Right lobe of liver (tissue), 6 donors: ENCODE measurements at places on chromosomes 16 and 17. TPM values are rescaled to one million over a fixed set of nuclear protein-coding genes. Genes with fewer than 3 reads are reported as not detected.

- H3K4me1 ChIP-seq: no peaks in the 10 kb centered on the region
- DNase-seq: no peak
- no peaks in the 10 kb centered on the region for H3K36me3 ChIP-seq
- no peak overlapping the region for H3K27ac ChIP-seq
Observed at GRCh38 chr17:17988427-17988945, 15.8 kb downstream of the DRC3 start.

DNA sequence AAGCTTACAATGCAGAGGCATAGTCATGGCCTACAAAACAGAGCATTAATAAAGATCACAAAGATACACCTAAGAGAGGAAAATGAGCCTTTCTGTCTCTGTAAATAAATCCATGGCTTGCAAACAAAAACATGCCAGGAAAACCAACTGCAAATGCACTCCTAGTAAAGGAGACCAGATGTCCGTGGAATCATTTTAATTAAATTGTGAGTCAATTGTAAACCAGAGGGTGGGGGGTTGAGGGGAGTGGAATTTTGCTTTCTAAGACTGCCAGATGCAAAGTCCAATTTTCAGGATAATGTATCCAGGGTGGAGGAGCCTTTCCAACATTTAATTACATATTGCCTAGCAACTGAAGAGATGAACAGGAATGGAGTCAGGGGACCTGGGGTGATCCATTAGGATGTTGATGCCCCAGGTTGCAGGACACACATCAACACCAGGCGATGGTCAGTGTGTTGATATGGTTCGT is 390.3 kb upstream of the CCL2 start:
- no peak for DNase-seq
- no peak overlapping the region for H3K4me3 ChIP-seq
- H3K36me3 ChIP-seq: no peaks in the 10 kb centered on the region
- no peaks in the 10 kb centered on the region for H3K4me1 ChIP-seq
- no peak overlapping the region for H3K27ac ChIP-seq
- H3K27me3 ChIP-seq: no peaks in the 10 kb centered on the region

GRCh38 chr17:1035546-1036170 is 38.7 kb downstream of the TIMM22 start:
- H3K36me3 ChIP-seq: no peaks in the 10 kb centered on the region
- no peak for DNase-seq
- no peaks in the 10 kb centered on the region for H3K27me3 ChIP-seq
- H3K27ac ChIP-seq: no peak overlapping the region
- no peak overlapping the region for H3K4me3 ChIP-seq
- H3K4me1 ChIP-seq: no peaks in the 10 kb centered on the region

TBX4 gene
- total RNA-seq: not detected

ZFP3 gene
- 0.82 TPM for total RNA-seq

- H3K4me3 ChIP-seq: no peak overlapping the region
- H3K27me3 ChIP-seq: no peaks in the 10 kb centered on the region
- DNase-seq: no peak
- H3K36me3 ChIP-seq: no peaks in the 10 kb centered on the region
- H3K27ac ChIP-seq: no peak overlapping the region
- H3K4me1 ChIP-seq: no peaks in the 10 kb centered on the region
Observed at GRCh38 chr17:41538565-41538991, 10.5 kb upstream of the KRT19 start.

- no peak overlapping the region for H3K4me3 ChIP-seq
- no peak for DNase-seq
- no peaks in the 10 kb centered on the region for H3K36me3 ChIP-seq
- H3K4me1 ChIP-seq: no peaks in the 10 kb centered on the region
Observed at GRCh38 chr16:2856686-2857450, 1.1 kb downstream of the PRSS22 start.

DNA sequence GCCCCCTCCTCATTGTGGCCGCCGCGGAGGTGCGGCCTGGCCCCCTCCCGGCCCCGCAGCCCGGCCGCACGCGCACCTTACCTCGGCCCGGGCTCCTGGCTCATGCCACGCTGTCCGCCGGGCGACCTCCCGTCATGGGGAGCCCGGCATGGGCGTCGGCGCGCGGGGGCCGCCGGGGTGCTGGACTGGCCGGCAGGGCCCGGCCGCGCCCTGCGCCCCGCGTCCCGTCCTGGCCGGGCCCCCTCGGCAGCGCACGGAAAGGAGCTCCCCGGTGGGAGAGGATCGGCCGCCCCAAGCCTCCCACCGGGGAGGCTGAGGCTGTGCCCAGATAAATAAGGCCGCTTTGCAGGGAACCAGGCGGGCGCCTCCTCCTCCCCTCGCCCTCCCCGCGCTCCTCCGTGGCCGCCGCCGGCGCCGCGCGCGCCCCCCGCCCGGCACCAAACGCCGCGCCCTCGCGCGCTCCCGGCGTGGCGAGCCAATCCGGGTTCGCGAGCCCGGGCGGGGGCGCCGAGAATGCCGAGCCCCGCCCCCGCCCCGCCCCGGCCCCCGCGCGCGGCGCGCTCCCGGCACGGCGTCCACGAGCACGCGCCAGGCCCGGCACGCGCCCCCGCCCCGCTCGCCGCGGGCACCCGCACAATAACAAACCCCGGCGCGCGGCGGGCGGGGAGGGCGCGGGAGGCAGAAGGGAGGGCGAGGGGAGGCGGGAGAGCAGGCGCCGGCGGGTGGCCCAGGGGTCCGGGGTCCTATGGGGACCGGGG is at the start of gene FBXL16:
Gene FBXL16, minus strand, starts transcription at position 371 of the 758 bp plus-strand sequence. CDS start 8,396 bp downstream, outside the sequence.
- DNase-seq: no peak
- peaks cover 8% of the 10 kb centered on the region for H3K27me3 ChIP-seq
- no peaks in the 10 kb centered on the region for H3K4me1 ChIP-seq
- H3K36me3 ChIP-seq: no peaks in the 10 kb centered on the region
- no peak within 1 kb of the TSS for H3K27ac ChIP-seq

KCNJ18 gene
- not detected for total RNA-seq

DNA sequence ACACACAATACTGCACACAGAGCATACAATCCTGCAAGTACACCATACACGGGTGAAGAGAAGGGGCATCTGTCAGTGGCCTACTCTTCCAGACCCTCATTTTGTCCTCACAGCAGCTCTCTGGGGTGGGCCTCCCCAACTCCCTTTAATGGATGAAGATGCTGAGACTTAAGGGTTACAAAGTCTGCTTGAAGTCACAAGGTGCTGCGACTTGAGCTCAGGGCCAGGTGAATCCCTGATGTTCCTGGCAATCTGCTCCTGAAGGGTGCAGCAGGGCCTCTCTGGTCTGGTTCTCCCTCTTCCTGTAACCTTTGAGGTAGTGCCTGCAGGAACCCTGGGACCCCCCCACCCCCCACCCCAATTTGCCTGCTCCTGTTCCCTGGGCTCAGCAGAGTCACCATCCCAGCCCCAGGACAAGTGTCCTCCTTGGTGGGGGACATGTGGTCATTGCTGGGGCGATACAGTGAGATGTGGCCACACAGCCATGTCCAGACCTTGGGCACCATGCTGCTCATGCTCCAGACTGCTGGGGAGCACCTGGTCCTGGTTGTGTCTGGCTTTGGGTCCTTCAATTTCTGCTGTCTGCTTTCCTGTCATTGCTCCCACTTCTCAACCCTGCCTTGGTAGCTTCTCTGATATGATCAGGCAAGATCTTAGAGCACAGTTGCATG is 107.5 kb downstream of the METRNL start:
- H3K27ac ChIP-seq: no peak overlapping the region
- H3K27me3 ChIP-seq: no peaks in the 10 kb centered on the region
- no peaks in the 10 kb centered on the region for H3K4me1 ChIP-seq
- H3K36me3 ChIP-seq: no peaks in the 10 kb centered on the region
- peak; percentile 30 for DNase-seq
- H3K4me3 ChIP-seq: no peak overlapping the region

GRCh38 chr17:81414756-81415516 is 19.7 kb downstream of the BAHCC1 start:
- no peak overlapping the region for H3K4me3 ChIP-seq
- no peaks in the 10 kb centered on the region for H3K36me3 ChIP-seq
- DNase-seq: no peak

DNA sequence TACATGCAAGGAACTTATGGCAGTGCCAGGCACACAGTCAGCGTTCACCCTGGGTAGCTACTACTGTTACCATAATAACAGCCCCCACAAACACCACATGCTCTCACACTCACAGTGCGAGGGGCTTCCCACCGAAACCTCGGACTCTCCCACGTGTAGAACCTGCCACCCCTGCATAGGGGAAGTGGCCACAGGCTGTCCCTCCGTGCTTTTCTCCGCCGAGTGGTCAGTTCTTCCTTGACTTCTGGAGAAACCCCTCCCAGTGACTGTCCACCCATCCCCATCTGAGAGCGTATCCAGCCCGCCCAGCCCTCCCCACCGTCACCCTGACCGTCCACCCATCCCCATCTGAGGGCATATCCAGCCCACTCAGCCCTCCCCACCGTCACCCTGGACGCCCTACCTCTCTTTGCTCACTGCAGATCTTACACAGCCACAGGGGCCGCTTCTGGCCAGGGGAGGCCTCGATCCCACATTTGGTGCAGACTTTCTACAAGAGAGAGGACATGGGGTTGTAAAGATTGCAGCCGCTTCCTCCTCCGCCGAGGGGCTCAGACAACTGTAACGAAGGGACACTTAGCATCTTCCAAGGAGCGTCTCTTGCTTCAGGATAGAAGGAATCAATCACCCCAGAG is 71.1 kb downstream of the RPH3AL start:
- H3K27me3 ChIP-seq: no peaks in the 10 kb centered on the region
- H3K27ac ChIP-seq: no peak overlapping the region
- H3K4me3 ChIP-seq: no peak overlapping the region
- H3K4me1 ChIP-seq: no peaks in the 10 kb centered on the region
- DNase-seq: peak; percentile 5

MGRN1 gene
- 67.3 TPM for total RNA-seq

DNA sequence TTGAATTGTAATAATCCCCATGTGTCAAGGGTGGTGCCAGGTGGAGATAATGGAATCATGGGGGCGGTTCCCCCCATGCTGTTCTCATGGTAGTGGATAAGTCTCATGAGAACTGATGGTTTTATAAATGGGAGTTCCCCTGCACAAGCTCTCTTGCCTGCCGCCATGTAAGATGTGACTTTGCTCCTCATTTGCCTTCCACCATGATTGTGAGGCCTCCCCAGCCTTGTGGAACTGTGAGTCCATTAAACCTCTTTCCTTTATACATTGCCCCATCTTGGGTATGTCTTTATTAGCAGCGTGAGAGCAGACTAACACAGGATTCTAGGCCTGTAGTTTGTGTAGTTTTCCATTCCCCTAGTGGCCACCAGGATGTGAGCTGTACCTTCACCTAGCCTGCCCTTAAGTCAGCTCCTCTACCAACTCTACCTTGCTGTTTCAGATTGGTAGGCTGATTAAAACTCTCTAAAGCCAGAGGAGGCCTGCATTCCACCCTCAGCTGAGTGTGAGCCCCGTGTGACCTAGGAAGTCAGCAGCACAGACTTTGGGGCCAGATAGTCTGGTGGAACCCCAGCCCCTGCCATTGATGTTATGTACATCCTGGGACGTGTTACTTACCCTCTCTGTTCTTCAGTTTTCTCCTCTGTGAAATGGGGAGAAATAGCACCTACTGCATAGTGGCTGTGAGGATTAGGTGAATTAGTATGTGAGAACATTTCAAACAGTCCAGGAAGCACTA is 252.4 kb upstream of the CACNG5 start:
- no peak for DNase-seq
- no peak overlapping the region for H3K4me3 ChIP-seq
- H3K27ac ChIP-seq: peak overlapping the region; percentile 34
- peaks cover 13% of the 10 kb centered on the region for H3K4me1 ChIP-seq

GRCh38 chr16:772959-773358 is 12.4 kb downstream of the MSLN start:
- no peak overlapping the region for H3K27ac ChIP-seq
- H3K36me3 ChIP-seq: no peaks in the 10 kb centered on the region
- no peak for DNase-seq
- H3K4me1 ChIP-seq: no peaks in the 10 kb centered on the region
- no peak overlapping the region for H3K4me3 ChIP-seq
- H3K27me3 ChIP-seq: no peaks in the 10 kb centered on the region

GRCh38 chr17:45172541-45173286 is 11.0 kb downstream of the HEXIM2 start:
- no peaks in the 10 kb centered on the region for H3K27me3 ChIP-seq
- H3K36me3 ChIP-seq: no peaks in the 10 kb centered on the region
- DNase-seq: peak; percentile 80
- peak overlapping the region; percentile 28 for H3K27ac ChIP-seq
- H3K4me1 ChIP-seq: no peaks in the 10 kb centered on the region

GRCh38 chr17:37429453-37429852 is 22.8 kb downstream of the TADA2A start:
- H3K4me1 ChIP-seq: no peaks in the 10 kb centered on the region
- H3K36me3 ChIP-seq: no peaks in the 10 kb centered on the region
- H3K27me3 ChIP-seq: no peaks in the 10 kb centered on the region
- DNase-seq: no peak
- H3K27ac ChIP-seq: no peak overlapping the region

- H3K4me1 ChIP-seq: no peaks in the 10 kb centered on the region
- no peaks in the 10 kb centered on the region for H3K36me3 ChIP-seq
- DNase-seq: no peak
- H3K27ac ChIP-seq: no peak overlapping the region
Observed at GRCh38 chr17:15048381-15048780, 216.7 kb downstream of the PMP22 start.

GP1BA gene
- not detected for total RNA-seq

DNA sequence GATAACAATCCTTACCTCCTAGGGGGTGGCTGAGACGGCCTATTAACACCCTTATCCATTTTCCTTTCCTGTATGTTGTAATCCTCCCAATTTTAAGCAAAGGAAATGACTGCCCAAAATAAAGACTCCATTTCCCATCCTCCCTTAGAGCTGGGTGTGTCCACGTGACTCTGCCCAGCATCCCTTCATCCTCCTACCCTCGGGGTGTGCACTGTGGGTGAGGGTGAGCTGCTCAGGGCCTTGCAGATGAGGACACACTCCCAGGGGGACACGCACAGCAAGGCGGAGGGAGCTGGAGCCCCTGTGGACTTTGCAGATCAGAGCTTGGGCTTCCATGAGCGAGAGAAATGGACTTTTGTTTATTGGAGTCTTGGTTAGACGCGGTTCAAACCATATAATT is 186.8 kb downstream of the IRF8 start:
- DNase-seq: no peak
- no peaks in the 10 kb centered on the region for H3K36me3 ChIP-seq

GRCh38 chr16:3485821-3486505 is 9.3 kb downstream of the C16orf90 start:
- no peak overlapping the region for H3K27ac ChIP-seq
- H3K36me3 ChIP-seq: peaks cover 22% of the 10 kb centered on the region
- no peaks in the 10 kb centered on the region for H3K4me1 ChIP-seq
- no peak for DNase-seq

- H3K27me3 ChIP-seq: no peaks in the 10 kb centered on the region
- H3K4me1 ChIP-seq: no peaks in the 10 kb centered on the region
- no peaks in the 10 kb centered on the region for H3K36me3 ChIP-seq
- no peak overlapping the region for H3K27ac ChIP-seq
- DNase-seq: no peak
Observed at GRCh38 chr17:29709866-29710519, 87.3 kb upstream of the CORO6 start.

PRRT2 gene
- 0.42 TPM for total RNA-seq

- DNase-seq: no peak
- no peaks in the 10 kb centered on the region for H3K4me1 ChIP-seq
- no peaks in the 10 kb centered on the region for H3K27me3 ChIP-seq
- H3K4me3 ChIP-seq: no peak overlapping the region
- no peak overlapping the region for H3K27ac ChIP-seq
Observed at GRCh38 chr17:31067691-31068184, 27.0 kb upstream of the NF1 start.

EVI2B gene
- total RNA-seq: 4.3 TPM

PPM1E gene
- total RNA-seq: 1.0 TPM

- DNase-seq: no peak
- no peak overlapping the region for H3K4me3 ChIP-seq
- H3K27ac ChIP-seq: no peak overlapping the region
- H3K4me1 ChIP-seq: no peaks in the 10 kb centered on the region
- H3K36me3 ChIP-seq: no peaks in the 10 kb centered on the region
Observed at GRCh38 chr17:60545465-60546191, 19.6 kb upstream of the APPBP2 start.
